ENCODE measurements at places on chromosomes 7 and 10.
A peak's percentile ranks its signal among the peaks of the same experiment; 100 is the strongest.

DNA sequence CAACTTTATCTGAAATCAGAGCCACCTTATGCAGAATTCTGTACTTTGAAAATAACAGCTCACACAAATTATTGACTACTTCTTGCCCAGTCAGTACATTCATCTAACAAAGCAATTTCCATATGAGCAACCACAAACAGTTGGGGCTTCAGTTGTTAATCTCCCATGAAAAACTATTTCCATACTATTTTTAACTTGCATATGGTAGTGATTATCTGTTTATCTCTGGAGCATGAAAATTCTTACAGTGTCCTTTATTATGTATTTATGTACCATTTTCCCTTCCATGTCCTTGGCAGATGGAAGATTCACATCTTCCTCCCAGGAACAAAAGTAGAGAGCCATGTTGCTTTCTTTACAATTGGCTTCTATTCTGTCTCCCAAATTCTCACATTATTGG lies 285.7 kb downstream of the CRPPA start:
- no peak for DNase-seq

DNA sequence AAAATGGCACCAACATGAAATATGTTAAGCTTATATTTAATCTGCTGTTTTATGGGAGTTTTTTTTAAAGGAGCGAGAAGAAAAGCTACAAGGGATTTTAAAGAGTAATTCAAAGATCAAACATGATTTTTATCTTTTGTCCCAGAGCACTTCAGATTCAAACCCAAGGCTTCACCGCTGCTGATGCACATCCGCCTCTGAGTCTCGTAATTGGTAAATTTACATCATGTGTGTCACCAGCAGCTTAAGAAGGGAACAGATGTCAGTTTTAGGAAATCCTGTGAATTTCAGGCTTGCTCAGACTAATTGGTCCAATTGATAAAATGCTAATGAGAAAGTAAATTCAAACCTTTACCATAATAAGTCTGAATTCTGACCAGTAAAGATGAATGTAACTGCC lies 406.3 kb downstream of the GFRA1 start:
- DNase-seq = no peak

GRCh38 chr10:111593578-111593977 lies 516.7 kb downstream of the ADRA2A start:
- no peak for DNase-seq

DNA sequence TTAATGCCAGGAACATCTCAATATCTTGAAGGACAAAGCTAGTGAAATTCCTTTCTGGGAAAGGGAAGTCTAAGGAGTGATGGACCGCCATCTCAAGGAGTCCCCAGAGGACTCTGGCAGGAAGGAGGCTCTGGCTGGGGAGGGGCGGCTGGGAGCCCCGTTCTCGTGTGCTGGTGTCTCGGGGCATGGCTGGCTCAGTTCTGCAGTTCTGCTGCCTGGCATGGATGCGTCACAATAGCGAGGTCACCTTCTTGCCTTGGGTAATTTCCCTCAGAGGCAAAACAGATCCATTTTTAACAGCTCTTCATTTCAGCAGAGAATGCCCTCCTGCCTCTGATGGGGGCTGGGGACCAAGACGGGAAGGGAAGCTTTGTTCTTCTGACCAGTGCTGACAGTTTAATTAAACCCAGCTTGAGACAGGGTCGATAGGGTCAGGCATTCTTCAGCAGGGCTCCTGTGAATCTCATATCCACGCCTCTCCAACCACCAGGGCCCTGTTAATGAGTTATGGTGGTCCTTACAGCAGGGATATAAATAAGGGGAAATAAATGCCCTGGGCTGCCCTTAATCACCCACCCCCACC lies 35.7 kb downstream of the SLIT1 start:
- DNase-seq = no peak

GRCh38 chr7:92916770-92917224 lies 80.4 kb upstream of the CDK6 start:
- no peak for DNase-seq

- no peak for DNase-seq
These were observed 37.2 kb upstream of the RTKN2 start for GRCh38 chr10:62305813-62306212.

- DNase-seq = no peak
These were observed 57.6 kb downstream of the CDH23 start for GRCh38 chr10:71454347-71454746.

- DNase-seq = peak; percentile 9
These were observed 26.7 kb upstream of the CUL1 start for GRCh38 chr7:148672041-148672440.

DNA sequence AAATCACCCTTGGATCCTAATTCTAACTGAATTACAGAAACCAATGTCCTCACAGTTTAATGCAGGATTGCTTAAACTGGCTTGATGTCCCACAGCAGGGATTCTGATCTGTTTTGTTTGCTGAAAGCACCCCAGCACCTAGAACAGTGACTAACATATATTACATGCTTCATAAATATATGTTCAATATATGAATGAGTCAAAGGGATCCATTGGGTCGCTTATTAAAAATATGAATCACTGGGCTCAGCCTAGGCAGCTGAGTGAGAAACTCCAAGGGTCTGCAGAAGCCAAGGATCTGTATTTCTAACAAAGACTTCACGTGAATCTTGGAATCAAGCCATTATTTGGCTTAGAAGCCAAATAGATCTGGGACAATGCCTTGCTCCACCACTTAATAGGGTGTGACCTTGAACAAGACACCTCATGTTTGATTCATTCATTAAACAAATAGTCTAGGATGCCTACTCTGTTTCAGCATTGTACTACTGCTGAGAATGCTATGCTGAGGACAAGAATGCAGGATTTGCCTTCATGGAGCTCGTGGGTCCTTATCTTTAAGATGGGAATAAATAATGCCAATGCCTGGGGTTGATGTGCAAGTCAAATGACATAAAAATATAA lies 103.4 kb upstream of the DLX6 start:
- DNase-seq = no peak

DNA sequence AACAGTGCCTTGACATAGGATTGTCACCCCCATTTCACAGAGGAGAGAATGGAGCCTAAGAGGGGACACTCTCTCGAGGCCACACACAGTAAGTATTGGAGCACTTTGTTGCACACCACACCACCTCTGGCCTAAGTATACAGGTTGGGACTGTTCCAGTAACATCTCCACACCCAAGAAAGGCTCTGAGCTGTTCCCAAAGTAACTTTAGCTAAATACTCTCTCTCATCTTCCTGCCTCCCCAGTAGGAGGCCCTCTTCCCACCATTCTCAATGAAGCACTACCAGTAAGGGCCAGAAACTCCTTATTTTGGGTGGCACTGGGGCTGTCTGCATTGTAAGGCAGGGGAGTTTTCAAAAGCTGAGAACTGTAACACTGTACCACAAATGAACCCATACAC lies 189.5 kb downstream of the ZNF438 start:
- no peak for DNase-seq

DNA sequence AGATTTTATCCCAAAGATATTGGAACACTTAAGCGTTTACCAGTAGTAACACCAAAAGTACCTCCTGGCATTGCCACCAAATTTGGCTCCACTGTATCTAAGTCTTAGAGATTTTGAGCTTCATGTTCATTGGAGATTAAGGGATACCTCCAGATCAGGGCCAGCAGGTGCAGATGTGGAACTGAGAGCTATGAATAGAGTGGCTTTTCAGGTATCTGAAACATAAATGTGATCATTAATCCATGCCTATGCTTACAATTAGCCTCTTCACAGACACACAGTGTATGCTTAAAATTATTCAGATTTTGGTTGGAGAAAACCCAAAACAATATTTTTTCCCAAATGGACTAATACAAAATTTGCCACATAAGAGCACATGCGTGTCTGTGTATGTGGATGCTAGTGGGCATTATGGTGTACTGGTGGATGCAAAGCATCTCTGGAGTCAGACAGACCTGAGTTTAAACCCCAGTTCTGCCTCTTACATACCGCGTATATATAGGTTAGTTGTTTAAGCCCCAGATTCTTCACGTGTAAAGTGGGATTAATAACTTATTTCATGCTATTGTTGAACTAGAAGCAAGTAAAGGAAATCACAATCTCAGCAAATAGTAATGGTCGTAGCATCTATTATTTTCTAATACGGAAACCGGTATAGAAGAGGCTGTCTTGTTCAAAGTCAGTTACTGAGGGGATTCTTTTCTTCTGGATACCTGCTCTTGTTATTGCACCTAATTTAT lies 6.8 kb upstream of the LRRC4 start:
- DNase-seq = no peak

- no peak for DNase-seq
These were observed 55.9 kb upstream of the NFE2L3 start for GRCh38 chr7:26096136-26096535.

DNA sequence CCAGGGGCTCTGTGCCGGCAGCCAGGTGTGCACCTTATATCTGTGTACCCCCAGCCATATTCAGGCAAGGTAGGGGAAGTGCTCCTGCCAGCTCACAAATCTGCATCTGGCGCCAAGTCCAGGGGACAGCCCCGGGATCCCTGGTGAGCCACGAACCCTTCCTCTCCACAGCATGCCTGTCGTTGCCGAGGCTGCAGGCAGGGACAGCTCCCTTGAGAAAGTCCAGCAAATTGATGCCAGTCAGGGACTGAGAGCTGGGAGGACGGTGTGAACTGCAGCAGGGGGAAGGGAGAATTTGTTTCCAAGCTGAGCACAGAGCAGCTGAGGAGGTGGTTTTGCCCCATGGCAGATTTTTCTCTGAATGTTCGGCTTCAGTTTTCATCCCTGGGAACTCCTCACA lies 919 bp downstream of the PLA2G12B start:
- DNase-seq = no peak

DNA sequence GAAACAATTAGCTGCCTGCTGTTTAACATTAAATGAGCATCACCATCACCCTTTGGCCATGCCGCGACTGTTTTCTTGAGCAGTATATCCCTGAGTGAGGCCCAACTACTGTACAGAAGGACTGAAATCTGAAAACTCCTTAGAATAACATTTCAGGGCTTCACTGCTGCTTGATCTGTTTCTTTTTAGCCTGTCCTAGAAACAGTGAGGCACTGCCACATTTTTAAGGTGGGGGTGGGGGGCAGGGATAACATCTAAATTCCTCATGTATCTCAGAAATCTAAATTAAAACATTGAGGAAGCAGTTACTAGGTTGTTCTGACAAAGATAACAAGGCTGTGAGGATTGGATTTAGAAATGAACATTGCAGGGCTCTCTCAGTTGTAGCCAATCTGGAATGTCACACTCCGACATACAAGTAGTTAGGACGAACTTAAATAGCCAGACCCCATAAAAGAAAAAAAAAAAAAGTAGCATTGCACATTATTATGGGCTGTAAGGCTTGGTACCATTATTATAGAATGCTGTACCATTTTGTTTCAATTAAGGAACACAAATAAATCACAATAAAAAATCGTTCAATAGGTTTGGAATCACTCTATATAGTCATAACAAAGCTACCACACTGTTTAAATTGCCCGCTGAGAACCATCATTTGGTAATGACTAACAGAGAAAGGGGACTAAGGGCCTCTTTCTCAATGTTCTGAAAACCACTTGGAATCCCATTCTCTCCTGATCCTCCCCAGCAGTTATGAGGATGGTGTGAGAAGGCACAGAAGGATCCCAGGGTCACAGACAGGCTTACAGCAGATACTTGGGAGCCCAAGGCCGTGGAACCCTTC lies 256.1 kb downstream of the INHBA start:
- DNase-seq = no peak

GRCh38 chr7:128215739-128216138 lies 25.3 kb upstream of the LEP start:
- no peak for DNase-seq

GRCh38 chr7:75977743-75978142 lies 16.7 kb downstream of the TMEM120A start:
- no peak for DNase-seq

DNA sequence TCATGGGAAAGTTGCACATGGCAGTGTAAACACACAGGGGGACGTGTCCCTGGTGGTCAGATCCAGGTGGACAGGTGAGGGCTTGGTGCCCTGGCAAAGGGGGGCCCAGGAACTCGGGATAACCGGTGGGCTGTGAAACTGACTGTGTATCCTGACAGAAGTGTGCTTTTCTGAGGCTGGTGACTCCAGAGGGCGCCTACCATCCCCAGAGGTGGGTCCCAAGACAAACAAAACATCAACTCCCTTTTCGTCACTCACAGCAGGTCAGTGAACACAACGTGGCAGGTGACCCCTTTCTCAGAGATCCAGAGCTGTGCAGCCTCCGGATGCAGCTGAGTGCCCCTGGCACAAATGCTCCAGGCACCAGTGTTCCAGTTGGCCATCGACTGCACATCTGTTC lies 56.0 kb upstream of the DDC start:
- no peak for DNase-seq

- DNase-seq = no peak
These were observed 1.5 kb upstream of the RGS10 start for GRCh38 chr10:119543814-119544642.

DNA sequence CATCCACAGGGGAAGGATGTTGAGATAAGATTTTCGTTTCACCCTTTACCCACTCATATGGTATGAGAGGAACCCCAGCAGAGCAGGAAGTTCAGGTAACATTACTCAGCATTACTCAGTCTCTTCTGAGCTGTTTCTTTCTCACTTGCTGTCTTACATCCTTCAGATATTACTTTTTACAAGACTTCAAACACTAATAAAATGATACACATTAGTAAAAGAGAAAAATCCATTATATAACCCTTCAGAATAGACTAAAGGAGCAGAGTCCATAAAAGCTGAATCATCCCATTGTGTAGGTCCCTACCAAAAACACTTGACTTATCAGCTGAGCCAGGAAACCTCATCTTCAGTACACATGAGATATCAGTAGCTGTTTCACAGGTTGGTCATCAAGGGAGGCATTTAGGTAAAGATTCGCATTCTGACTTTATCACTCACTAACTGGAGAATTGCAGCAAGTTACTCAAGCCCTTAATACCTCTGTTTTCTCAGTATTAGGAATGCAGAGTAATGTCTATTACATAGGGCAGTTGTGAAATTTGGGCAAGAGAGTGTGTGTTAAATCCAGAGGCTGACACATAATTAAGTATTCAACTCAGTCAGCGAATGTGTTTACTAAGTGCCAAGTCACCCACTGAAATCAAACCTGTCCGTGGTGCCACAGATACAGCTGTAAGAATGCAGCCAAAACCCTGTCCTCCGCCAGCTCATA lies 44.7 kb downstream of the KLF6 start:
- DNase-seq = peak; percentile 46

- peak; percentile 79 for DNase-seq
These were observed 252.6 kb downstream of the CELF2 start for GRCh38 chr10:11270135-11270857.

DNA sequence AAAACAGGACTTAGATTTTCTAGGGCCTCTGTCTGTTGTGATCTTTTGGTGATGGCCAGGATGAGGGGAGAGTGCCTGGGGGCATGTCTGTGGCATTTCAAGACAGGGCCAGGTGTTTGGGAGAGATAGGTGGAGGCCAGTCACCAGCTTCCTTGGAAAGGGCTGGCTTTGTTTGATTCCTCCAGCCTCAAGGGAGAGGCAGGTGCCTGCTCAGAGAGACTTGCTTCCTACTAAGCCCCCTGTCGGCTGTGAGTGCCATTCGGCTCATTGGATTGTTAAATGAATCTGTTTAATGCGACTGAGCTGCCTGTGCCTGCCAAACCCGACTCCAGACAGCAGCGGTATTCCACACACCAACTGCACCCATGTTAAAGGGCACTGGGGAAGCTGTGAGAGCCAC lies 304.1 kb upstream of the COBL start:
- no peak for DNase-seq
